ENCODE measurements at places on chromosomes 4 and X. TPM values are rescaled to one million over a fixed set of nuclear protein-coding genes. Genes with fewer than 3 reads are reported as not detected.

The MAP3K15 gene
- total RNA-seq = 0.31 TPM

The SPON2 gene
- total RNA-seq = 9.0 TPM

The CCKAR gene
- not detected for total RNA-seq

The REELD1 gene
- not detected for total RNA-seq

The SPOCK3 gene
- not detected for total RNA-seq

- no peaks in the 10 kb centered on the region for H3K4me1 ChIP-seq
- no peak overlapping the region for H3K4me3 ChIP-seq
- H3K27ac ChIP-seq = no peak overlapping the region
- H3K27me3 ChIP-seq = no peaks in the 10 kb centered on the region
- H3K36me3 ChIP-seq = no peaks in the 10 kb centered on the region
These were observed 171.9 kb downstream of the NDST4 start for GRCh38 chr4:114941503-114941902.

All from activated CD4-positive, alpha-beta memory T cell treated with anti-CD3 and anti-CD28 coated beads for 36 hours (primary cell).